NCI-H1105 (cell line): ENCODE measurements at places on chromosomes 11 and 22.

GRCh38 chr22:28884747-28885350, 1.5 kb downstream of the ZNRF3 start:
- DNase-seq, result no peak

DNA sequence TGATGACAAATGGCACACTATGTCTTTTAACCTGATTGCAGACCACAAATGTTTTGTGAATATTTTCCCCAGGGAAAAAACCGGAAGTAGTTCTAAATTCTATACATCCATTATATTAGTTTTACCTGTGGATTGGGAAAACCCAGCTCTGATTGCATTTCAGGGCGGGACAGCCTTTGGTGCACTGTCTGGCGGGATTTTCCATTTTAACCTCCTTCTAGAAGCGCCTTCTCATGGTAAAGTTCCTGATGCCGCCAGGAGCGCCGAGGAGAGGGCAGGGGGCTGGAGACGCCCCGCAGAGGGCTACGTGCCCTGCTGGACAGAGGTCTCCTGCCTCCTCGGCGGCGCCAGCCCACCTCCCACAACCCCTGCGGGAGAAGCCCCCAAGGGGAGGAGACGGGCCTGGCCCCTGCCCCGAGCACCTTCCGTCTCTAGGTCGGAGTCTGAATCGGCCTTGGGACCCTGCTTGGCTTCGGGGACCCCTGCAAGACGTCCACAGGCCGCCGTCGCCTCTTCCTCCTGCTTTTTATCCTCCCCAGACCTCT, 1.2 kb upstream of the P2RX6 start:
- no peak for DNase-seq

- no peak for DNase-seq
Measured at GRCh38 chr11:32198053-32198452, 107.2 kb downstream of the RCN1 start.

- no peak for DNase-seq
Measured at GRCh38 chr11:126512251-126512650, 156.8 kb downstream of the ST3GAL4 start.

DNA sequence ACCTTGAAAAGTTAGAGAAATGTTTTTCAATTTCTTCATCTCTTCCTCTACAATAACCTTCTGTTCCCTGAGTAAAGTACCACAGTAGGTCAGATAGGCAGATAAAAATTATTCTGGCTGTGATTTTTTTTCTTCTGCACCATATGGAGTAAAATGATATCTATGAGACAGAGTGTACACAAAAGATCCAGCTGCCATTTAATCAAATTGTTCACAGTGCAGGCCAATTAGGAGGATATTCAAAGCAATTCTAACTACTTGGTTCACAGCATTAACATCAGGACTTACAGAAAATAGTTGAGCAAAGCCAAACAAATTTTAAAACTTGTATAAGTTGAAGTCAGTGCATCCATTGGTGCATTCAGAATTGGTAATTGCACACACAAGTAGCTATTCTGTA, 147.9 kb upstream of the LUZP2 start:
- no peak for DNase-seq

- no peak for DNase-seq
Measured at GRCh38 chr11:87030458-87031054, 7.2 kb upstream of the TMEM135 start.

GRCh38 chr11:73244589-73245240, 26.6 kb downstream of the P2RY2 start:
- no peak for DNase-seq

- DNase-seq, result no peak
Measured at GRCh38 chr11:113203141-113203753, 111.1 kb upstream of the TTC12 start.

- no peak for DNase-seq
Measured at GRCh38 chr11:114131461-114131864, 72.0 kb downstream of the ZBTB16 start.

GRCh38 chr22:33588860-33589259, 331.4 kb downstream of the LARGE1 start:
- no peak for DNase-seq

DNA sequence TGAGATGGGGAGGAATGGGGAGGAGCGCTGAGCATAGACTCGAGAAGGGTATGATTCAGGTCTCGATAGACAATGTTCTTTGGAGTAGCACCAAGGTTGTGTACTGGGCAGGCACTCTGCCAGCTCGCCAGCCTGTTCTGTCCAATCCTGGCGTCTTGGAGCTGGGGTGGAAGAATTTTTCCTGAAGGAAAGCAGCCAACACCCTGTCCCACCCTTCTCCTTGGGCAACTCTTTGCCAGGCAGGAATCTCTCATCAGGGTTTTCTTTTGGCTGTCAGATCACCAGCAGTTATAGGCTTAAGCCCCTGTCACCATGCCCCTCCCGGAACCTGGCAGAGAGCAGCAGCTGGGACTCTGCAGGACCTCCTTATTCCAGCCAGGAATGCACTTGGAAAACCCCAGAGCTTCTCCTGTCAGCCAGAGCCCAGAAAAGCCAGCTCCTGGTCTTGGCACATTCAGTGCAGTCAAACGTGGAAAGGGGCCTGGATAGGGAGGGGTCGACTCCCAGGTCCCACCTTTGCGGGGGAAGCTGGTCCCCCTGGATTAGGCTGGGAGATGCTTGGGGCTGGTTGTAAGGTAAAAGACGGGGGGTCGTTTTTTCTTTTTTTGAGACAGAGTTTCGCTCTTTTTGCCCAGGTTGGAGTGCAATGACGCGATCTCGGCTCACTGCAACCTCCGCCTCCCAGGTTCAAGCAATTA, 14.4 kb upstream of the SPTBN2 start:
- no peak for DNase-seq

- no peak for DNase-seq
Measured at GRCh38 chr11:44575288-44575672, 9.8 kb downstream of the CD82 start.

GRCh38 chr22:46053563-46054090, 76.7 kb upstream of the WNT7B start:
- DNase-seq, result peak; percentile 59
